Kidney epithelial cell (primary cell): ENCODE measurements at places on chromosomes 5 and 9. TPM values are rescaled to one million over a fixed set of nuclear protein-coding genes. Genes with fewer than 3 reads are reported as not detected.

DNA sequence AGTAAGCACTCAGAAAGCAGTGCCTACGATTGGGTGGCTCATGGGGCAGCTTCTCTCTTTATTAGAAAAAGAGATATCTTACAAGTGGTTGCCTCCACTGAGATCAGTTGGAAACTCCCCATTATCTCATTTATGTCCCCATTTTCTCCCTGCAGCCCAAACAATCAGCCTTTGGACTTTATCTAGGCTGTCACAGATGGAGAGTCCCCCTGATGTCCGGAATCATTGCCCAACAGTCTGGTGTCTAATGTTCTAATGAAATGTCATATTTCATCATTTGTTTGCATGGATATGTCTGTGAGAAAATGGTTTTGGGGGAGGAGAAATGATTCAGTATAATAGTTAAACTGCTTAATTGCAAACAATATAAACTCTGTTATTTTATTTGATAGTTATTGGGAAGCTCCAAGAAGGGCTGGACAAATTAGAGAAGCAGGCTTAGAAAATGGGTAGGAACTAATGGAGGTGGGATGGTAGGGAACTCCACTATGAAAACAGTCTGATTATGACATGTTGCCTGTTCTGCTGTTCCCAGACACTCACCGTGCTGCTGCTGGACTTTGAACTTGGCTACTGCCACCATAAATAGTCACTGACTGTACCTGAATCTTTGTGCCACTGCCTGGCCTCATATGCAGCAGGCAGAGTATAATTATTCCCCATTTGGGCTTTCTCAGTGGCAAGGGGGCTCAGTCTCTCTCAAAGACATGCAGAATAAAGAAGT, 38.3 kb upstream of the SMAD5 start:
- DNase-seq, result no peak

Gene ANKRA2
- total RNA-seq, result 11.2 and 15.3 TPM in 2 replicates

Gene RGS7BP
- total RNA-seq, result not detected in 2 replicates

DNA sequence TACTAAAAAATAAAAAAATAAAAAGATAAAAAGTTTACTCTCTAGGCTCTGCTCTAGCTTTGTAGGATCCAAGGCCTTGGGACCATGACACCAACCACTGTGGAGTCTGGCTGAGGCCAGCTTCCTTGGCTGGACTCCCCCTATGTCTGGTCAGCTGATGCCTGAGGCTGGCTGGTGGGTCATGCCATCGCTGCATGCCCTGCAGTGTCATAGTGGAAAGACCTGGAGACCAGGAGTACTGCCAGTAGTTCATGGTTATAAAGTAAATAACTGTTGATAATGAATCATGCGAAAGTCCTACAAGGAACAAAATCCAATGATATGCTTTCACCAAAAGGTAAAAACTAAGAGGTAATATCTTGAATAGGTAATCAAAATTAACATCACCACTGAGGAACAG, 43.2 kb downstream of the GARNL3 start:
- no peak for DNase-seq

- DNase-seq, result no peak
These were observed 755.4 kb upstream of the CTNND2 start for GRCh38 chr5:12659686-12660085.

- no peak for DNase-seq
These were observed 2127.3 kb upstream of the WWC1 start for GRCh38 chr5:166163996-166164610.
